CD4-positive, alpha-beta T cell treated with Interleukin-15 for 4 hours (primary cell): ENCODE measurements at places on chromosomes 7 and 10.
A peak's percentile ranks its signal among the peaks of the same experiment; 100 is the strongest.

- no peak for DNase-seq
Measured at GRCh38 chr7:82789883-82790609, 346.5 kb upstream of the CACNA2D1 start.

- no peak for DNase-seq
Measured at GRCh38 chr7:564176-564865, 44.7 kb upstream of the PDGFA start.

GRCh38 chr10:113096128-113096996, 146.3 kb downstream of the TCF7L2 start:
- DNase-seq: no peak

- DNase-seq: no peak
Measured at GRCh38 chr7:105773030-105773460, 103.4 kb downstream of the ATXN7L1 start.

DNA sequence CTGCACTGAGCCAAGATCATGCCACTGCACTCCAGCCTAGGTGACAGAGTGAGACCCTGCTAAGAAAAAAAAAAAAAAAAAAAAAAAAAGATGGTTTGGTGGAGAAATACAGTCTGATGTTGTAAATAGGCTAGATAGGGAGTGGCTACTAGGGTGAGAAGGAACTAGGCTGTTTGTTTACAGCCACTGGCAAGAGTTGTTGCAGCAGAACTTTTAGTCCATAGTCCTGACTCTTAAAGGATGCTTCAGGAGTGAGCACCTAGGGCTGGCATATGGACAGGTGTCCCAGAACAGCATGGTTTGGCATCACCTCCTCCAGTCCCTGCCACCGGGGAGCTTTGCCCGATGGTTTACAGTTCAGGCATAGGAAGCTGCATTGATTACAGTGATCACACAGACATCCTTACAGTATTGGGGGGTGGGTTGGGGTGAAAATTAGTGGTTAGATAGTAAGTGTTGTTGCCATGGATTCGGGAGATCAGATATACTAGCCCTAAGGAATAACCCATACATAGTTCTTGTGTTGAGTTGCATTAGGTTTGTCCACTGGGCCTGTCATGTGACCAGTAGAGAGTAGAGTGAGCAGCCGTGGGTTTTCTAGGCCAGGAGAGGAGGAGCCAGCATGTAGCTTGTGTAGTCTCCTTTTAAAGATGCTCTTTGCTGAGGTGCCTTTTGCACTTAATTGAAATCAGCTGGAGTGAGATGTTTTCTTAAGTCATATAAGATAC, 35.9 kb downstream of the ZRANB1 start:
- DNase-seq: no peak

- DNase-seq: peak; percentile 27
Measured at GRCh38 chr10:88114368-88114767, 250.9 kb downstream of the PTEN start.

DNA sequence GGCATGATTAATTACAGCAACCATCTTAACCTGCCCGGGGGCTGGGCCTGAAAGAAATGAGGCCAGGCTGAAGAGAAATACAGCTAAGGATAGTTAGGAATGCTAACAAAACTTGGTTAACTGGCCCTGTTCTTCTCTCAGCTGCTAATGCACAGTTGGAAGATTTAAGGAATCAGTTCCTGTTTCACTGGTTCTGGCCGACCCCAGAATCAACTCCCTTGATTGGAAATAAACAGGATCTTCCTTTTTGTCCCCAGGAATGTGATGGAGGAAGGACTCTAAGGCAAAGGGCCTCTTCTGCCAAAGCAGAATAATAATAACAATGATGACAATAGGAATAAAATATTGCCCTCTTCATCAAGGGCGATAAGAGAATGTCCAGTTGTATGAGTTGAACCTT, 3.5 kb upstream of the LRMDA start:
- DNase-seq: no peak
